ENCODE measurements at places on chromosomes 2 and 18.

GRCh38 chr2:132550946-132551345 is 119.1 kb downstream of the LYPD1 start:
- no peak for DNase-seq

GRCh38 chr2:150997066-150997465 is 264.6 kb downstream of the RBM43 start:
- DNase-seq: no peak

DNA sequence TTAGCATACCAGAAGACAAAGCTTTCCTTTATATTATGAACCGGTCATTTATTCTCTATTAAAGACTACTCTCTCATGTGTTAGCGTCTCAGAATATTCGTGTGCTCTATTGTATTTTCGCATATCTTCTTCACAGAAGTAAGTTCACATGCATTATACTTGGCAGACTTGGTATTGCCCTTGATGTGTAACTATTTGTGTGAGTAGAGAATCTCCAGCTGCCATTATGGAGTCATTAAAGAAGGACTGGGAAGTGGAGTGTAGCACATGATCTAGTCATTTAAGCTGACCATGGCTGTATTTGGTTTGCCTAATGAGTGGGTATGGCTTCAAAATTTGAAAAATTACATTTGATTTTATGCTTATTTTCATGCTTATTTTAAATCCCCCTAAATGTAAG is 92.9 kb downstream of the TTC27 start:
- no peak for DNase-seq

- DNase-seq: no peak
Measured at GRCh38 chr18:26052505-26052904, 37.9 kb downstream of the SS18 start.

GRCh38 chr2:190677255-190677654 is 28.4 kb downstream of the NAB1 start:
- no peak for DNase-seq

DNA sequence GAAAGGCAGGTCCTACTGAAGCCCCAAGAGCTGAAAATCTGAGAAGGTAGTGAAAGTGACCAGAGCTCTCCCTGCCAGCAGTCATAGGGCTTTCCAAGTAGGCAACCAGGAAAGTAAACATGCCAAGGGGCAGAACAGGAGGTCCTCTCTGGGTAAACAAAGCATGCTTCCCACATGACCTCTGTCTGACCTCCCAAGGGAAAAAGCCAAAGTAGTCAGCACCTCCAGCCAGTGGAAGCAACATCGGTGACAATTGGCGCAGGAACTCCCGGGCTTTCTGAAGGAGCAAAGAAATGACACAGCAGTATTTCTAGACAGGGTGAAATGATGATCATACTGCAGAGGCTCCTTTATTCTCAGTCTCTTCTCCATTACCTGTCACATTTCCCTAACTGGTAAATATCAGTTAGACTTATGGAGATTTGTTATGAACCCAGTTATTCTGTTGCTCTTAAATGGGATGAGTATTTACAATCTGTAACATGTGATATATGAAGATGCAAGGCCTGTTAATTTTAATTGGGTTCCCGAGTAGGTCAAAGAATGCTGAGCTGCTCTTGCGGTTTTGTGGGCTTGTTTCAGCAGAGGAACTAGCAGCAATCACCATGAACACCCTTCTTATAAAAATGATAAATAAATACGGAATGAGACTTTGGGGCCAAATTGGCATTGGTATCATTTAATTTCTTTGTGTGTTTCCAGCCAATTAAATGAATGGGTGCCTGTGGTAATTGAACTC is 321.0 kb downstream of the RND3 start:
- DNase-seq: no peak

DNA sequence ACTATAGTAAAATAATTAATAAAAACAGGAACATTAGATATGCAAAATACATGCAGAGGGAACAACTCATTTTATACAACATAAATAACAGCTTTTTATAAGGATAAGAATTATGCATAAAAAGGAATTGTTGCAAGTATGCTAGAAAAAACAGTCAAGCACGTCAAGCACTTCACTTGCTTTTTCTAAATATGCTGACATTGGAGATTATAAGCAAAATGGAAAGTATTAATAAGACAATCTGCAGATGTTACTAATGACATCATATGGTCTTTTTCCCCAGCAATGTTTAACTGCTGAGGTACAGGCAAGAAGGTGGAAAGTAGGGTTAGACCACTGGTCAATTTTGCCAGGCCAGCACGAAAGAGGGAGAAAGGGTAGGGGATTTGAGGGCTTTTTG is 111.7 kb downstream of the HIBCH start:
- no peak for DNase-seq

GRCh38 chr18:49613641-49614151 is 51.8 kb downstream of the LIPG start:
- DNase-seq: no peak

- DNase-seq: no peak
Measured at GRCh38 chr2:186031229-186031628, 292.6 kb downstream of the FSIP2 start.

- no peak for DNase-seq
Measured at GRCh38 chr2:172736424-172737174, 954 bp downstream of the RAPGEF4 start.

- no peak for DNase-seq
Measured at GRCh38 chr2:188207554-188207953, 84.1 kb upstream of the GULP1 start.

DNA sequence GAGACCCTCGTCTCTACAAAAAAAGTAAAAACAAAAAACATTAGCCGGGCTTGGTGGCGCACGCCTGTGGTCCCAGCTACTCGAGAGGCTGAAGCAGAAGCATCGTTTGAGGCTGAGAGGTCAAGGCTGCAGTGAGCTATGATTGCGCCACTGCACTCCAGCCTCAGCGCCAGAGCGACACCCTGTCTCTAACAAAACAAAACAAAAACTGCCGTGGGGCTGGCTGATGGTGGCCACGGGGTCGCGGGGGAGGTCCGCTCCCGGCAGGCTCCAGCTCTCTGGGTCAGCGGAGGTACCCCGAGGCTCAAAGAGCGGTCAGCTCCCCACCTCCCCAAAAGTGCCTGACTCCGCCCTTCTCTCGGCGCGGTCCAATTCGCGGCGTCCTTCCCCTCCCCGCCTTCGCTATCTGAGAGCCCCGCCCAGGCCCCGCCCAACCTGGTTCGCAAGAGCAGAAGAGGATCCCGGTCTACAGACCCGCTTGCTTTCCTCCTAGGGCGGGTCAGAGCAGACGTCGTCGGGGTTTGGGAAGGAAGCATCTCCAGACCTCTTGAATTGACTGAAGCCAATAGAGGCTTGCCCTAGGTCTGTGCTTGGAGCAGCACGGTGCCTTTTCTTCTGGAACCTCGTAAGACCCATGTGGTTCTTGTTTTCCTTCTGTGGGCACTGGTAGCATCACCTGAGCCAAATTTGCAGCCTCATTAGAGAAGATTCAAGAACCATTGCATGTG is 7.8 kb downstream of the RAX start:
- DNase-seq: no peak

GRCh38 chr18:36387310-36387709 is 89.8 kb downstream of the FHOD3 start:
- DNase-seq: no peak

DNA sequence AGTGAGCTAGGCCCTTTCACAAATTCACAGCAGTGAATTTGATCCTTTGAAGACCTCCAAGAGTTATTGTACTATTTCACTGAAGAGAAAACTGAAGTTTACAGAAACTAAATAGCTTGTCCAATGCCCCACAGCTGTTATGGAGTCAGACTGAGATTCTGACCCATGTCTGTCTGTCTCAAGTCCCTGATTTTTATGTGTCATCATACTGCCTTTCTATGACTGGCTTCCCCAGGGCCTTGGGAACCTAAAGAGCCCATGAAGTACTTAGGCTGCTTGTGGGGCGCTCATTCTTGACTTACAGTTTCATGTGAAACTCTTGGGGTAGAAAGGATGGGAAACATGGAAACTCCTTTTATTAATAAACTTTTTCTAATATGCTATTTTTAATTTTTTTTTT is 107.7 kb downstream of the ATL2 start:
- DNase-seq: no peak

DNA sequence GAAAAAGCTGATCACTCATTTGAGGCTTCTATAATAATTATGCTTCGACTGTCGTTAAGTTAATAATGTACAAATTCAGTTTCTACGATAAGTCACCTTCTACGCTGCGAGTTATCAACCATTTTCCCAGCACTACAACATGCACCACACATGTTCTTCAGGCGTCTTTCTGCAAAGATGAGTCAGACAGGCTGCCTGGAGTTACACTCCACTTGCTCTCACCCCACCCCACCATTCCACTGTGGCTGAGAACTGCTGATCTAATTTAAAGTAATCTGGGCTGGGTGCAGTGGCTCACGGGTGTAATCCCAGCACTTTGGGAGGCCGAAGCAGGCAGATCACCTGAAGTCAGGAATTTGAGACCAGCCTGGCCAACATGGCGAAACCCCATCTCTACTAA is 218.6 kb downstream of the DYM start:
- no peak for DNase-seq

DNA sequence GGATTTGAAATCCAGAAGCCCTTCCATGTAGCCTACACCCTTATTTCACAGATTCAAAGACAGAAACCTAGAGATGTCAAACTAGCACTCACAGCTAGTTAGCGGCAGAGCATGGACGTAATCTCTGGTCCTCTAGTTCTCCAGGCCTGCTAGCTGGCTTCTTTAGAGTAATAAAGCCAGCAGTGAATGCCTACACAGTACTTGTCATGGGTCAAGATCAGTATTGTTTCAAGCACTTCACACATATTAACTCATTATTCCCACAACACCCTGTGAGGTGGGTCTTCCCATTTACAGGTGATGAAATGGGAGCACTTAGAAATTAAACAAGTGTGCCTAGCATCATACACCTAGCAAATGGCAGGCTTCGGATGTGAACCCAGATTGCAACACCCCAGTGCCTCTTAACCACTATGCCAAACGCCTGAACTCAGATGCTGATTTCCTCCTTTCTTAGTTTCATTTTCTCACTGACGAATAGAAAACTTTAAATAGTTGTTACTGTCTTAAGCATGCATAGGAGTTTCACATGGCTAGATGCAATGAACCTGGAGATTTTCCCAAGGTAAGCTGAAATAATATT is 14.5 kb upstream of the ZBTB14 start:
- no peak for DNase-seq

DNA sequence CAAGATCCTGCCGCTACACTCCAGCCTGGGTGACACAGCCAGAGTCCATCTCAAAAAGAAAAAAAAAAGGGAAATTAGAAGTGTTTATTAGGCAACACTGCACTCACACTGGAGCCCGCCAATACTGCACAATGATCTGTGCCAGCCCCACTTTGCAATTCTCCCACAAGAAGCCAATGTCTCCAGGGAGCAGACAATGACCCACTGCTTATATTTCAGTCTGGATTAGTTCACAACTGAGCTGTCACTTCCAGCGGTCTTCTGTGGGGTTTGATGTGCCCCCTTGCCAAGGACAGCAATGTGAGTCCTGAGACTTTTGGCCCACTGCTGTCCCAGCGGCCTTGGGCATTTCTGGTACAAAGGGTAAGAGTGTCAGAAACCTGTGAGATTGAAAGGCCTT is 85.6 kb upstream of the PPM1B start:
- no peak for DNase-seq

GRCh38 chr2:80560326-80560725 is 255.8 kb upstream of the LRRTM1 start:
- no peak for DNase-seq

GRCh38 chr2:56250153-56250729 is 66.5 kb downstream of the CCDC85A start:
- no peak for DNase-seq

DNA sequence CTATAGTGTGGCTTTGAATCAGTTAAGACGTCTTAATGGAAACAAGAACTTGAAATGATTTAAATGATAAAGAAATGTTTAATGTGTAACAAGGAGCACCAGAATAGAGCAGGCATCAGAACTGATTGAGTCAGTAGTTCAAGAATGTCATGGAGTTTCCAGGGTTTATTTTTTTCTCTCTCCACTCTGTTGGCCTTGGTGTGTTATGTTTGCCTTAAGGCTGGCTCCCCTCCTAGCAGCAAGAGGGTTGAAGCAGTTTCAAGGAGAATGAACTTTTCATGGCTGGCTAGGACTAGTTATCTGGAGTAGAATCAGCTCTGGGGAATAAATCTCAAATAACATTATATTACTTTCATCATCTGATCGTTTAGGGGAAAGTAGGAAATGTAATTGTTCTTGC is 13.4 kb upstream of the GLS start:
- no peak for DNase-seq

- no peak for DNase-seq
Measured at GRCh38 chr2:179024445-179024844, 25.5 kb downstream of the CCDC141 start.

GRCh38 chr2:32986480-32986879 is 39.7 kb downstream of the LTBP1 start:
- DNase-seq: no peak

- no peak for DNase-seq
Measured at GRCh38 chr2:88690591-88691338, 708 bp upstream of the RPIA start.

DNA sequence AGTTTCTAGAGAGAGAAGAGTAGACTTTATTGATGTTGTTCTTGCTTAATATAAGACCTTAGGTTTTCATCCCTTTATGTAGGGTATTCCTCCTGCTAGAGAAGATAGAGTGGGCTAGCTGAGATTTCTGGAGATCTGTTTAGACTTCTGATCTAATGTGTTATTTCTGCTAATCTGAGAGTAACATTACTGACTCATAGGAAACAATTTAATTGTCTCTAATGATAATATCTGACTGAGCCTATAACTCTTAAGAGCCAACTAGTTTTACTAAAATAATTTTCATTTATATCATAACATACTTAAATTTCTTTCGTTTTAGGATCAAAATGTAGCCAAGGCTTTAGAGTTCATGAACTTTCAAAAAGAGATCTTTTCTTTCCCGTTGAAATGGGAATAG is 618.7 kb upstream of the ZEB2 start:
- DNase-seq: no peak

- DNase-seq: no peak
Measured at GRCh38 chr2:225996462-225996828, 596.9 kb downstream of the NYAP2 start.
